Mesangial cell (primary cell): ENCODE measurements at places on chromosomes 1 and 21. TPM values are rescaled to one million over a fixed set of nuclear protein-coding genes. Genes with fewer than 3 reads are reported as not detected.

VWA5B1 gene
- not detected in 2 replicates for total RNA-seq

BEST4 gene
- under 0.01 and 0.38 TPM in 2 replicates for total RNA-seq

LCE1C gene
- total RNA-seq, result not detected in 2 replicates

SPRR2G gene
- total RNA-seq, result not detected in 2 replicates

SFN gene
- 21.7 and 44.3 TPM in 2 replicates for total RNA-seq

RHBG gene
- not detected in 2 replicates for total RNA-seq

FCRL4 gene
- total RNA-seq, result not detected in 2 replicates

PLA2G2F gene
- total RNA-seq, result not detected in 2 replicates

TEDDM1 gene
- not detected in 2 replicates for total RNA-seq

INSRR gene
- under 0.01 TPM in 1 of 2 replicates, not detected in the other for total RNA-seq

NUF2 gene
- 1.6 and 37.0 TPM in 2 replicates for total RNA-seq

FCGR1A gene
- not detected in 2 replicates for total RNA-seq

SH3D21 gene
- 3.5 and 3.7 TPM in 2 replicates for total RNA-seq

ANGPTL1 gene
- total RNA-seq, result not detected in 2 replicates

TMEM167B gene
- total RNA-seq, result 12.5 and 15.8 TPM in 2 replicates

KCNJ15 gene
- 19.9 and 79.2 TPM in 2 replicates for total RNA-seq

C8B gene
- not detected in 2 replicates for total RNA-seq

ATP1A4 gene
- total RNA-seq, result not detected in 2 replicates

HSPA6 gene
- 0.13 and 0.33 TPM in 2 replicates for total RNA-seq

DDR2 gene
- total RNA-seq, result 4.6 and 11.5 TPM in 2 replicates

C1orf105 gene
- total RNA-seq, result not detected in 2 replicates

ZNF683 gene
- not detected in 2 replicates for total RNA-seq

SPRR4 gene
- not detected in 2 replicates for total RNA-seq

TNFSF18 gene
- total RNA-seq, result under 0.01 and 0.38 TPM in 2 replicates

IVL gene
- not detected in 2 replicates for total RNA-seq

AUNIP gene
- total RNA-seq, result 1.1 and 9.1 TPM in 2 replicates
